CD4-positive, alpha-beta T cell treated with Interleukin-15 for 1 hour (primary cell): ENCODE measurements at places on chromosomes 1 and 21.

DNA sequence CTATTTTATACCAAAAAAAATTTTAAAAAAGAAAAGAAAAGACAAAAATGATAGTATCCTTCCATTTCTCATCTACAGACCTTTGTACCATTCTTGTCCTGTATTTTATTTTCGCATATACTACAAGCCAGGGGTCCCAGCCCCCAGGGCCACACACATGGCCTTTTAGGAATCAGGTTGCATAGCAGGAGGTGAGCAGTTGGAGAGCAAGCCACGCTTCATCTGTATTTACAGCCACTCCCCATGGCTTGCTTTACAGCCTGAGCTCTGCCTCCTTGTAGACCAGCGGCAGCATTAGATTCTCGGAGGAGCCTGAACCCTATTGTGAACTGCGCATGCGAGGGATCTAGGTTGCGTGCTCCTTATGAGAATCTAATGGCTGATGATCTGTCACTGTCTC lies 39.8 kb downstream of the RASSF5 start:
- no peak for DNase-seq

- DNase-seq: no peak
These were observed 281.1 kb upstream of the DUSP10 start for GRCh38 chr1:222023025-222023424.

- DNase-seq: no peak
These were observed 1342.7 kb upstream of the ADGRL4 start for GRCh38 chr1:80349218-80349617.

GRCh38 chr1:225572422-225572821 lies 80.5 kb downstream of the ENAH start:
- DNase-seq: no peak

DNA sequence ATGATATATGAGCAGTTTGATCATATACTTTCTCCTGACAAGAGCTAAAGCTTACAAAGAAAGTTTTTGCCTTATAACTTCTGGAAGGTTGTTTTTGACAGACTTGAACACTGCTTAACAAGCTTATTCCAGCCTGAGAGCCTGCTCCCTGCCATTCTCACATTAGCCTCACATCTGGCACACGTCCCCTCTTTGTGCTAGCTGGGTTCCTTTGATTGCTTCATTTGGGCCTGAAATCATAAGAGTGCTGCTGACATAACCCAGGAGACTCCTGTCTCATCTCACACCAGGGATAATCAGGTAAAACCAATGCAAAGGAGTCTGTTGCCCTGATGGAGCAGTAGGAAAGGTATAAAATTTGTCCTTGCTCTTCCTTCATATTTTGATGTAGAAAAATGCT lies 1411.7 kb upstream of the B3GALT2 start:
- DNase-seq: no peak

DNA sequence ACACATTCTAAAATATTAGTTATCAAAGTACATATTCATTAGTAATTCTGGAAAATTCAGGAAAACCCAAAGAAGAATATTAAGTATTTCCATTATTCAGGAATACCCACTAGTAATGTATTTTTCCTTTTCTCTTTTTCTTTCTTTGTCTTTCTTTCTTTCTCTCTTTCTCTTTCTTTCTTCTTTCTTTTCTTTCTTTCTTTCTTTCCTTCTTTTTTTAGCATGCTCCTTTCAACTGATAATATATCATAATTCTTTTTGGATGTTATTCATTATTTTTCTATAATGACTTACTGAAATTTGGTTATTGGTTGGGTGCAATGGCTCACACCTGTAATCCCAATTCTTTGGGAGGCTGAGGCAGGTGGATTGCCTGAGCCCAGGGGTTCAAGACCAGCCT lies 175.6 kb upstream of the RAB4A start:
- no peak for DNase-seq

DNA sequence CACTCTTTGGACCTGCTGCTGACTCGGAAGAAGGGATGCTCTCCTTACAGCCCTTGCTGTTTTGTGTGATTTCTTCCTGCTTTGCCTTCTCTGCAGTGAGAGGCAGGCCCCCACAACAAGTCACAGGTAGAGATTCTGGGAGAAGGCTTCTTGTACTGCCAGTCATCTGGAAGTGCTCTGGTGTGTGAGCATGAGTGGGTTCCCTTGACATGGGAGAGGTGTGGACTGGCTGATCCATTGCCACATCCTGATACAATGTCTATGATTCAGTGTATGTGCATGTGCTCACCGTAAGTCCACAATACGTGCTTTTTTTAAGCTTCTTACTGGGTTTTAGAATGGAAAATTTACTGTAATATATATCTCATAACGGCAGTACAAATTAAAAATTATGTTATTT lies 46.0 kb upstream of the PLA2G4A start:
- DNase-seq: no peak

DNA sequence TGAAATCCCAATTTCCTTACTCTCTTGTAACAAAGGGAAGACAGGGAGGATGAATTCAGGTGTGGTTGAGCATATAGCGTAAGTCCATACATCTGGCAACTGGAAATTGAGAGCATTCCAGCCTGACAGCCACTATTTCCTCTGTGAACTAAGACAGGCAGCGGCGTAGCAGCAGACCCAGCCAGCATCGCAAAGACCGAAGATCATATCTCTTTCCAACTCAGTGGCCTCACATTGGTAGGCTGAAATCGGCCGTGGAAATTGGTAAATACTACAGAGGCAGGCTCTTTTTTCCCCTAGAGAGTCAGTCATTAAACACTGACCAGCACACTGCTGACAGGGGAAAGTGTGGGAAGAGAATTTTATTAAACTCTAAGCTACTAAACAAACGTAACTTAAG lies 43.4 kb downstream of the TARBP1 start:
- DNase-seq: no peak

DNA sequence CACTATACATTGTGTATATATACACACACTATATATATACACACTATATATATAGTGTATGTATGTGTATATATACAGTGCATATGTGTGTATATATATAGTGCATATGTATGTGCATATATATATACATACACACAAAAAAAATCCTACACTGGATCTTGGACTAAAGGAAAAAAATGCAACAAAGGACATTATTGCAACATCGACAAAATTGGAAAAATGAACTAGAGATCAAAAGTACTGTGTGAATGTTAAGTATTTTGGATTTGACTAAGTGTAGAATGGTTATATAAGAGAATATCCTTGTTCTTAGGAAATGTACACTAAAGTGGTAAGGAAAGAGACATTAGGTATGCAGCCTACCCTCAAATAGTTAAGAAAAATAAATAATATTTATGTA lies 36.5 kb downstream of the SMYD3 start:
- no peak for DNase-seq

DNA sequence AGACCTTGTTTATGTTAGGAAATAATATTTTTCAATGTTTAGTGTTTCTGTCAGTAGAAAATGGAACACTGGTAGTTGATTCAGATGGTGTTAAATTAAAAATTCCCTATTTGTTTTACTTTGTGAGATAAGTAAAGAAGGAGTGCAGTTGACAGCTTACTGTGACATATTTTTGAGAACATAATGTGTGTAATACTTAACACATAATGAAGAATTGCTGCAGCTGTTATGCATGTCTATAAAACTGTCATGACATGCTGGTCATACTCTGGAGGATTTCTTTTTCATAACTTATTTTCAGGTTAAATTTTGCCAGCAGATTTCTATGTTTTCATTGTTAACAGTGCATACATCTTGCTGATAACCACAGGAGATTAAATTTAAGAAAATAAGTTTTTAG lies 296.1 kb downstream of the CTH start:
- DNase-seq: no peak

- DNase-seq: no peak
These were observed 5.7 kb downstream of the QSOX1 start for GRCh38 chr1:180160357-180160756.

DNA sequence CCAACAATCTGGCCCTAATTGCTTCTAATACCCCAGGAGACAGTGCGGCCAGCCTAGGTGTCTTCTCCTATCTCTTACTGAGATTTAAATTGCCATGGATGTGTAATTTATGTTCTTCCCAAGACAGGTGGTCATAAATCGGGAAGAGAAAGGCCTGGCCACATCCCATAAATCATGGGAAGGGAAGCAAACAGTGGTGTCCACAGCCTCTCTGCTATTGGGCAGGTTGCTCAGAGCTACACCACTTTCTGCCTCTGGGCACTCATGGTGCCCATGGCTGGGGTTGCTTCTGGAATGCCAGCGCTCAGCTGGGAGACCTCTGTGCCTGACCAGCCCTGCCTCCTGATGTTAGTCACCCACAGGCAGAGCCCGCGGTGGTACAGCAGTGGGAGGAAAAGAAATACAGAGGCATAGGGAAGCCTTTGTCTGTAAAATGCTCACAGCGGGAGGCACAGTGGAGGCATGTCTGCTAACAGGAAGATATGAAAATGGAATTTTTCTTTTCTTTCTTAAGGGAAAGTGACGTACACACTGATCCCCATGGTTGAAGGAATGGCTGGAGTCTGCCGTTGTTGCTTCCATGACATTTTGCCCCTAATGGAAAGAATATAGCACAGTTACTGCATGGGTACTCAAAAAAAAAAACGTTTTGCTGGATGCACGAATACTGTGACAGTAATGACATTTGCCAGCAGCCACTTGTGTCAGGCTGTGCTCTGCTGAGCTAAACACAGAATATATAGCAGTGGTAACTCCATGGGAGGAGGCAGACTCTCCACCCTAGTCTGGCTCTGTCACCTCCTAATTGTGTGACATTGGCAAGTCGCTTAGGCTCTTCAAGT lies 21.9 kb downstream of the MTARC1 start:
- no peak for DNase-seq

- no peak for DNase-seq
These were observed 49.0 kb downstream of the TOMM20 start for GRCh38 chr1:235079443-235080296.

- DNase-seq: no peak
These were observed 12.3 kb downstream of the OR2T11 start for GRCh38 chr1:248622570-248623001.

- no peak for DNase-seq
These were observed 3.4 kb downstream of the SELENON start for GRCh38 chr1:25803368-25803767.

DNA sequence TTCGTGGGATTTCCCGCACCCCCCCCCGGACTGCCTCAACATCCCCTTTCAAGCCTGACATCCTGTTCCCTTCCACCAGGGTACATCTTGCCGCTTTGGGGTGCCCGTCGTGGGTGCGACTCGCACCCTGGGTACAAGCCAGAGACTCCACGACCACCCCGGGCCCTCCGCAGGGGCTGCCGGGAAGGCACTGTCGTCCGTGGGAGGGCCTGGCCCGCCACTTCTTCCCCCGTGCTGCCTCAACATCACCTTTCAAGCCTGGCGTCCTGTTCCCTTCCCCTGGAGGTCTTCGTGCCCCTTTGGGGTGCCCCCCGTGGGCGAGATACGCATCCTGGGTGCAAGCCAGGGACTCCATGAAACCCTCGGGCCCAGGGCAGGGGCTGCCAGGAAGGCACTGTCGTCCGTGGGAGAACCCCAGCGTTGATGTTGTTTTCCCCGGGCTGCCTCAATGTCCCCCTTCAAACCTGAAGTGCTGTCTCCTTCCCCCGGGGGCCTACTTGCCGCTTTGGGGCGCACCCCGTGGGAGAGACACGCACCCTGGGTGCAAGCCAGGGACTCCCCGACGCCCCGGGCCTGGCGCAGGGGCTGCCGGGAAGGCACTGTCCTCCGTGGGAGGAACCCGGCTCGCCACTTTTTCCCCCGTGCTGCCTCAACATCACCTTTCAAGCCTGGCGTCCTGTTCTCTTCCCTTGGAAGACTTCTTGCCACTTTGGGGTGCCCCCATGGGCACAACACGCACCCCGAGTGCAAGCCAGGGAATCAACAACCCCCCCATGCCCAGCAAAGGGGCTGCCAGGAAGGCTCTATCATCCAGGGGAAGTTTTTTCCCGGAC lies 138.6 kb downstream of the LIPI start:
- DNase-seq: no peak

- no peak for DNase-seq
These were observed 378.4 kb downstream of the SETD4 start for GRCh38 chr21:35681946-35682345.

DNA sequence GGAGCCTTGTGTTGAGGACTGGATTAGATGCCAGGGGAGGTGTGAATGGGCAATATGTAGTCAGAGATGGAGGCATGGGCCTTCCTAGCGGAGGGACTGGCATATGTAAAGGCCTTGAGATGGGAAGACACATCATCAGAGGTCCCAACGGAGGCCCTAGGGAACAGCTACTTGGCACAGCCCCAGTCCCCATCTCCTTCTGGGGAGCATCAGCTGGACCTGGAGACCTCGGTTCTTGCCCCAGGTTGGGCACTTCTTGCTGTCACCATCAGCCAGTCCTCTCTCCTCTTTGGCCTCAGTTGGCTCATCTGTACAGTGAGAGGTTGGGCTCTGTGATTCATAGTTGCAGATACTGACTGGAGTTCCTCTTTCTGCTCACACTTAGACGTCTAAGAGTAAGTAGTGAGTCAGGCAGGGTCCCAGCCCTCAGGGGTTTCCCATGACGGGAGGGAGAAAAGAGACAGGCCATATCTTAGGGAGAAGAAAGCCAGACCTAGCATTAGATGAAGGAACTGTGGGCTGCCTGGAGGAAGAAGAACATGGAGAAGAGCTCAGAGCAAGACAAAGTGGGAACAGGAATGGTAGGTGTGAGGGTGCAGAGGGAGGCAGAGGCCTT lies 3.4 kb upstream of the MARCKSL1 start:
- peak; percentile 80 for DNase-seq

DNA sequence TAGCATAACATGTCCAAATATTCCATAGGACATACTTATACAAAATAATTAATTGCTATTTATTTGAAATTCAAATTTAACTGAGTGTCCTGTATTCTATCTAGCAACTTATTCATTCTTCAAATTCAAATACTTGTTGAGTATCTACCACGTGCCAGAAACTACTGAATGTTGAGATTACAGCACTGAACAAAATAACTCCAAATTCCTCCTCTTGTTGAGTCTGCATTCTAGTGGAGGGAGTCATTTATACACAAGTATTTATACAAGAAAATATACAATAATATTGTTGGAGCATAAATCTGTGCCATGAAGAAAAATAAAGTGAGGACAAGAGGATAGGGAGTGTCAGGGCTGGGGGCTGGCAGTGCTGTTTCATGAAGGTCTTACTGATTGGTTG lies 43.7 kb upstream of the CDC42BPA start:
- DNase-seq: no peak

DNA sequence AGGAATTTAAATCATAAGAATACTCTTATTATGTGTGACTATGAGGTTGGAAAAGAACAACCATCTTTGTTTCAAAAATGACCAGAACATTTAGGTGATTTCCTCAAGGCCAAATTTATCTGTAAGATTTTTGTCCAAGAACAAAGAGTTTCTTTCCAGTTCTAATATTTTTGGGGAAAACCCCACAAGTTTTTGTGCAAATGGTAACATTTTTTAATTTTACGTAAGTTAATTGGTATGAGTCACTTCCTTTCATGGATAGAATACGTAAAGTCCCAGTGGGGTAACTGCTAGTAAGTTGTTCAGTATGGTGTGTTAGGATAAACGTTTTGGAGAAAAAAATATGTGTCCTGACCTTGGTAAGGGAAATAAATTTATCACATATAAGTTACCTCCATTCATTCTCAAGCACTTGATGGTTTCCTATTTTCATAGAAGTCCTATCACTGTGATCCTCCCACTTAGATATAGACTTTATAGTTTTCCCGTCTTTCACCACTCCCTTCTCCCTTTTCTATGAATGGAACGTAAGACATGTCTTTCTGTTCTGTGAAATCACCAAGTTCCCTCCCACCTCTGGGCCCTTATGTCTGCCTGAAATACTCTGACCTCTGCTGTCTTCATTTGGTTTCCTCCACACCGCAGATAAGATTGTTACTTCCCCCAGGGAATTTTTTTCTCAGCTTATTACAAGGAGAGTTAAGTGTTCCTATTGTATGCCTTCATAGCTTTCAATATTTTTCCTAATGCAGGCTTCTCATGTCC lies 34.9 kb upstream of the TSNAX start:
- no peak for DNase-seq
